Urinary bladder (tissue), 4 donors: ENCODE measurements at places on chromosomes 1 and 21. TPM values are rescaled to one million over a fixed set of nuclear protein-coding genes. Genes with fewer than 3 reads are reported as not detected.

- no peak for DNase-seq
Measured at GRCh38 chr21:41511858-41512257, 3.9 kb upstream of the TMPRSS2 start.

The FAM177B gene
- 0.53 TPM for total RNA-seq

DNA sequence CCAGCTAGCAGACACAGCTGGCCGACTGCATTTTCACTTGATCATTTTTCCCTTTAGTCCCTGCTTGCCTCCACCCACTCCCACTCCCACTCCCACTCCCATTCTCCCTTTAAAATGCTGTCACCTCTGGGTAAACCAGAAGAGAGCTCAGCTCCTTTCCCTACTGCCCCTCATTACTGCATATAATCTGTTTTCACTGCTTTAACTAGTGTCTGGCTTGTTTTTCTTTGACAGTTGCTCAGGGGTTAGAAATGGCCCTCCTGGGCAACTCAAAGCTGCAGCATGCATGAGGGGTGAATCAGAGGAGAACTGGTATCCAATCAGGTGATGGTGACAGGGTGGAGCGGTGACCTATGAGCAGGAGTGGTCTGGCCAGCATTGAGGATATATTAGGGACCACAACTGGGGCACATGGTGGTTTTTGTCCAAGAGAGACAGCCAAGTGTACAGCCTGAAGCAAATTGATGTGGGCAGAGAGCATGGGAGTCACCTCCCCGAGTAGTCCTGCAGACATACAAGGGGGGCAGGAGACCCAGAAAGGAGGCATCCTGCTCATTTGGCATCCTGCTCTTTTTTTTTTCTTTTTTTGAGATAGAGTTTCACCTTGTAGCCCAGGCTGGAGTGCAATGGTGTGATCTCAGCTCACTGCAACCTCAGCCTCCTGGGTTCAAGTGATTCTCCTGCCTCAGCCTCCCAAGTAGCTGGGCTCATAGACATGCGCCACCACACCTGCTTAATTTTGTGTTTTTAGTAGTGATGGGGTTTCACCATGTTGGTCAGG is 42.6 kb upstream of the SRSF10 start:
- no peak for DNase-seq

The EFNA4 gene
- 7.5 TPM for total RNA-seq

DNA sequence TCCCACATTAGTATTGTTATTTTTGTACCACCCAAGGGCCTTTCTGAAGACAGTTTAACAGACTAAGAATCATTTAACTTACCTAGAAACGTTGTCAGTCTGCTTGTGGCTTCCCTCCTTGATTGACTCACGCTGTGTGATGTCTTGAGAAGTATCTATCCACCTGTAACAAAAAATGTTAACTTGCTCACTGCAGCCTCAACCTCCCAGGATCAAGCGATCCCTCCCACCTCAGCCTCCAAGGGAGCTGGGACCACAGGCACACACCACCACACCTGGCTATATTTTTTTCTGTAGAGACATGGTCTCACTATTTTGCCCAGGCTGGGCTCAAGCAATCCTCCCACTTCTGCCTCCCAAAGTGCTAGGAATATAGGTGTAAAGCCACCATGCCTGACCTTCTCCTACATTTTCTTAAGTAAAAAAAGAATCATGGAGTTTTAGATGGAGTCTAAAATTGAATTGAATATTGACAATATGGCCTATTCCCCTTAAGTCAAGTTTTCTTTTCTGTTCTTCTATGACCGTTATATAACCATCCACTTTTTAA is 15.6 kb downstream of the SFPQ start:
- DNase-seq, result no peak

The DDX20 gene
- 18.9 TPM for total RNA-seq

The TFF2 gene
- not detected for total RNA-seq

The FCRL4 gene
- not detected for total RNA-seq

GRCh38 chr21:22804151-22804550 is 1805.9 kb downstream of the NCAM2 start:
- DNase-seq, result no peak

DNA sequence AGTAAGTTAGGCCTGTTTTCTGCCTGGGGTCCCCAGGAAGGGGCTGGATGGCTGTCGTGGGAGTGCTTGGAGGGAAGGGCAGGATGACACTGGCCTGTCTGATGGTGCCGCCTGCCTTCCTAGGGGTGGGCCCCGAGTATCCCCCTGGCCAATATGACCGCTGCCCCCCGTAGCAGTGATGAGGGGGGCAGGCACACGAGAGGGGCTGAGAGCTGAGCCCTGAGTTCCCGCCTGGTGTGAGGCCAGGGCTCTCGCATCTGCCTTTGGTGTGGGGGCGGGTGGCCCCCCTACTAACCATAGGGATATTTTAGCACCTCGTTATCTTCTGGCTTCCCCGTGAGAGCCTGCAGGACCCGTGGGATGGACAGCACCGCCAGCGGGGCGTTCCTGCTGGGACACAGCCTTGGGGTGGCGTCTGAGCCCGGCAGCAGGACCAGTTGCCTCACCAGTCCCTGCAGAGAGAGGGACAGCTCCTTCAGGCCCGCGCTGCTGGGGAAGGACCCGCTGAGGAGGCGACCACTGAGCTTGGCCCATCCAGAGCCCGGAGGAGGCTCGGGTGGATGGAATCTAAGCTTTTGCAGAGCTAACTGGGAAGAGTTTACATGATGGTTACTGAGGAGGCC is 10.4 kb downstream of the KRTAP10-1 start:
- no peak for DNase-seq

GRCh38 chr1:74713849-74714248 is 19.0 kb downstream of the CRYZ start:
- DNase-seq, result no peak

GRCh38 chr1:231693361-231694074 is 66.9 kb downstream of the DISC1 start:
- DNase-seq, result no peak

The CALML6 gene
- total RNA-seq, result 0.37 TPM

- DNase-seq, result no peak
Measured at GRCh38 chr1:210362526-210362925, 33.8 kb downstream of the HHAT start.

DNA sequence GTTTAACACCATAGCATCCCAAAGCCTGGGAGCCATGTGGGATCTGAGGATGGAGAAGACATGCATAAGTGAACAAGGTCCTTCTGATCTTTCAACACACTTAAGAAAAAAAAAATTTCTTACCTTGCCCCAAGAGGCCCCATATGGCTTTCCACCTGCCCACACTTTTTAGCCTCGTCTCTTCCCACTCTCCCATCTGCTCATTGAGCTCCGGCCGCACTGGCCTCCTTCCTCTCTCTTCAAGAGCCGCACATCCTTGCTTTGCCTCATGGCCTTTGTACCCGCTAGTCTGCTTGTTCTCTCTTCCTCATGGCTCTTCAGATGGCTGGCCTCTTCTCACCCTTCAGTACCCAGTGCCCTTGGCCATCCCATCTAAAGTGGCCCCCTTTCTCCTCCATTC is 70.2 kb upstream of the PDE4B start:
- no peak for DNase-seq

The KRTAP19-1 gene
- total RNA-seq, result not detected

DNA sequence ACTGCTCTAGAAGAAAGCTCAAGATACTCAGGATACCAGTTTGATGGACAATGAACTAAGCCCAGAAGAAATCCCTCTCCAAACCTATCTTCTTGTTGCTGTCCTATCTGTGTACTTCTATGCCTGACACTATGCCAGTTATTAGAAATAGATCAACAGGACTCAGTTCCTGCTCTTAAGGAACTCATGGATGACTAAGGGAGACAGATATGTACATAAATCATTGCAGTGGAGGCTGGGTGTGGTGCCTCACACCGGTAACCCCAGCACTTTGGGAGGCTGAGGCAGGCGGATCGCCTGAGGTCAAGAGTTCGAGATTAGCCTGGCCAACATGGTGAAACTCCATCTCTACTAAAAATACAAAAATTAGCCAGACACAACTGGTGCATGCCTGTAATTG is 42.4 kb upstream of the AK4 start:
- no peak for DNase-seq

DNA sequence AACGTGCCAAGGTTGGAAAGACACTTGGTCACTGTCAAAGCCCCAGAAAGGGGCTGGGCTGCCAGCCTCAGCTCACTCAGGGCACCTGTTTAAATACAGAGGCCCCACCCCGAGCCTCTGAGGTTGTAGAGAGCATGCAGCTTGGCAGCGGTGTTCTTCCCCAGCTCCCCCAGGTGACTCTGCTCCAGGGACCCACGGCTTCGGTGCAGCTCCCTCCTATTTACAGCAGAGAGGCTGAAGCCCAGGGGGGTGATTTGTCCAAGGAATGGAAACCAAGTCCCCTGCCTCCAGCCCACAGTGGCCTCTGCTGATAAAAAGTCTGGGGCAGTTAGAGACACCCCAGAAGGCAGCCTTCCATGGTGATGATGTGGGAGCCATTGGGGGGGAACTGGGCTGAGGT is 9.1 kb upstream of the C1QA start:
- no peak for DNase-seq

GRCh38 chr1:4976859-4977440 is 322.5 kb downstream of the AJAP1 start:
- no peak for DNase-seq

GRCh38 chr1:182249201-182249676 is 142.4 kb downstream of the GLUL start:
- no peak for DNase-seq

- DNase-seq, result no peak
Measured at GRCh38 chr1:211928993-211929637, 98.6 kb upstream of the LPGAT1 start.

DNA sequence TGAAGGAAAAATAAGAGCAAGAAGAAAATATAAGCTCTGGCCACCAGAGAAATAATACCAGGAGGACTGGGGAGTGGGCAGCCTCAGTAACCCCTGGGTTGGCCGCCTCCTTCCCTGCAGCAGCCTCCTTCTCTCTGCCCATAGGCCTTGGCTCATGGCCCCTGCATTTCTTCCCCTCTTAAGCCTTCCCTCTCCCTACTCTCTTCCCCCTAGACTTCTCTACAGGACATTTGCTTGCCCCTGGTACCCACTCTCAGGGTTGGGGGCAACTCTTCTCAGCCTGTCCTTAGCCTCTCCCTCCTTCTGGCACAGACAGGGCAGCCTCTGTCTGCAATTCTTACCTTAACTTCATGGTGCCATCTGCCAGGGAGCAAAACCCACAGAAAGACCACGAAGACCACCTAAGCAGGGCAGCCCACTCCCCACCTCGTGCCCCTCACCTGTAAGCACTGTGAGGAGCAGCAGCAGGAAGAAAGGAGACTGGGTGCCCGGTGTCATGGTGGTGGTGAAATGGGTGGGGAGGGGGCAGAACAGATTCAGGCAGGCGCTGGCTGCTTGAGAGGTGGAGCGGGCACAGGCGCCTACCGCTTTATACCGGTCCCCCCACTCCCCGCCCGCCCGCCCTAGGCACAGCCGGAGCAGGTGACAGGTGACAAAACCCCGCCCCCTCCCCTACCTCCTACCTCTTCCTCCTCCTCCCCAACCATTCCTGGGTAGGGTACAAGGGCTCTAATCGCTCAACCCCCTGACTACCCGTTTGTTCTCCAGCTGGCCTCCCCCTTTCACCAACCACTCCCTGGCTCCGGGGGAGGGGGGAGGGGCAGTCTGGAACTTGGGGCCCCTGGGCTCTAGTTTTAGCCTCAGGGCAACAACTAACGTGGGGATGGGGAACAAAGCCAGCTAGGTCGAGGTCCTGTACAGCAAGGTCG is 15.1 kb downstream of the THBS3 start:
- DNase-seq, result no peak

DNA sequence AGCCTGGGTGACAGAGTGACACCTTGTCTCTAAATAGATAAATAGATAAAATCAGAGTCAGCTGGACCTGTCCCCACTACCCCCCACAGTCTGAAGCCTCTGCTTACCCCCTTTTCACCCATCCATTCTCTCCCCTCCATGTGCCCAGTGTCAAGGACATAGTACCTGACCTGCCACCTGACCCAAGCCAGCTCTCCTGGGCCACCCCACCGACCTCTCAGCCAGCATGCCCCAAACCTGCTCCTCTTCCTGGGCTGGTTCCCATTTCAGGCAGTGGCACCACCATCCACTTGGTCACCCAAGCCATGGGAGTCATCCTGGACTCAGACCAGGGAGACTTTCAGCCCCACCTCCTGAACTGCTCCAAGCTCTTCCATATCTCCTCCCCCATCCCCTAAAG is 28.2 kb downstream of the CITED4 start:
- no peak for DNase-seq

DNA sequence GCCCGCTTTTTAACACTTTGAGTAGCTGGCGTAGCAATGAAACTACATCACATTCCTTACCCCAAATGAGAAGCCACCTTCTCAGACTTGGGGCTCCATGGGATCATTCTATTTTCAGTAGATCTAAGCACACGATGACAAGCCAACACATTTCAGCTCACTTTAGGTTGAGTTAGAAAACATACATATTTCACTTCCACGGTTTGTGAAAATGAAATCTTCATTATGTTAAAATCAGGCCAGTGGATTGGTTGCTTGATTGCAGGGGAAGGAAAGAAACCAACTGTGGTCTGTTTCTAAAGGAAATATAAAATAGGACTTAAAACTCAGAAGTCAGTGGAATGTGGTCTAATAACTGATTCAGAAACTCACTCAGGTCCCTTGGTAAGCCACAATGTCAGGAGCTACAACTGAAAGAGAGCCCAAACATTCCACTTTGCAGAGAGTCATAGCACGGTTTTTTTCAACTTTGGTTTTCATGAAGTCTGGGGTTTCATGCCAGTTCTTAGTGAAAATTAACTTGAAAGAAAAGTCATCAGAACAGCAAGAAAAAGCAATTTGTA is 82.3 kb upstream of the TIAM1 start:
- DNase-seq, result no peak

The CELA3B gene
- total RNA-seq, result not detected

DNA sequence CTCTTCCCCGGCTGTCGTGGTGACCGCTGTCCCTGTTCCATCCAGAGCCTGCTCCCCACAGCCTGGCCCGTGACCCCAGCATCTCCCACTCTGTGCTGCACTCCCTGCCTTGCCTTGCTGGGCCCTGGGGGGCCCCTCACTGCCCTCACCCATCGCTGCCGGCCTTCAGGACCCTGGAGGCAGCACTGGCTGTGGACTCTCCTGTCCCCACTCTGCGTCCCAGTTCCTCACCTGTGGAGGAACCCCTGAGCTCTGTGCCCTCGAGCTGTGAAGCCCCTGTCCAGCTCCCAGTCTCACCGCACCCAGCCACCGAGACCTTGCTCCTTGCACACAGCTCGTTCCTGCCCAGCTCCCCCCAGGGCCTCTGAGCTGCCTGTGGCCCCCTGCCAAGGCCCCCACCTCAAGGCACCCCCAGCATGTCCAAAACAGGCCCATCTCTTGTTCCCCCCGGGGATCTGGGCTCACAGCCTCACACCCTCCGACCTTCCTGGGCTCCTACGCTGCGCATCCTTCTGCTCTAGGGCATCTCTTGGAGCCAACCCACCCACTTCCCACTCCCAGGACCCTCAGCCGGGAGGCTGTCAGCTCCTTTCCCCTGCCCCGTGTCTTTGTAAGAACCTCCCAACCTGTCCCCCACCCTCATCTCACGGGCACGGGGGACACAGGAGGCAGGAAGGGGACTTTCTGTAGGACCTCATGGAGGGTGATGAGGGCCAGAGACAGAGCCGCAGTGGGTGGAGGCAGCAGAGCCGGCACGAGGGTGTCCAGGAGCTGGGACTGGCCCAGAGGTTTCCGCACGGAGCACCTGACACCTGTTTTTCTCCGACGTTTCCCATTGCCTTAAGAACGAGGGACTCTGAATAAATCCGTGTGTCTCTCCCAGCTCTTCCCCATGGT is 109.3 kb downstream of the WDR4 start:
- no peak for DNase-seq
